ENCODE measurements at places on chromosomes 5 and 9.

DNA sequence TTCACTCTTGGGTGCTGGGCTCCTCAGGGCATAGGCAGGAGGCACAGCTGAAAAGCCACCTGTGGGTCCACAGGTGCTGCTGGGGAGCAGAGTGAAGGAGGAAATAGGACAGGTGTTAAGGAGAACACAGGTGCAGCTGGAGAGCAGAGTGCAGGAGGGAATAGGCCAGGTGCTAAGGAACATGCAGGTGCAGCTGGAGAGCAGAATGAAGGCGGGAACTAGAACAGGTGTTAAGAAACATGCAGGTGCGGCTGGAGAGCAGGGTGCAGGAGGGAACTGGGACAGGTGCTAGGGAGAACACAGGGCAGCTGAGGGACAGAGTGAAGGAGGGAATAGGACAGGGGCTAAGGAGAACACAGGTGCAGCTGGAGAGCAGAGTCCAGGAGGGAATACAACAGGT is 43.8 kb upstream of the PLEKHG4B start:
- DNase-seq = no peak

- DNase-seq = no peak
Observed at GRCh38 chr9:33851301-33851700, 34.3 kb downstream of the UBE2R2 start.

DNA sequence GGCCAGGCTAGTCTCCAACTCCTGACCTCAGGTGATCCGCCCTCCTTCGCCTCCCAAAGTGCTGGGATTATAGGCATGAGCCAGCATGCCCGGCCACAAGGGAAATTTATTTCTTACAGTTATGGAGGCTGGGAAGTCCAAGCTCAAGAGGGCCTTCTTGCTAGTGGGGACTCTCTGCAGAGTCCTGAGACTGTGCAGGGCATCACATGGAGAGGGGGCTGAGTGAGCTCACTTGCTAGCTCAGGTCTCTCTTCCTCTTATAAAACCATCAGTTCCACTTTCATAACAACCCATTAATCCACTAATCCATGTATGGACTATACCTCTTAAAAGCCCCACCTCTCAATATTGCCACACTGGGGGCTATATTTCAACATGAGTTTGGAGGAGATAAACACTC is 5.1 kb upstream of the SPIN1 start:
- no peak for DNase-seq

DNA sequence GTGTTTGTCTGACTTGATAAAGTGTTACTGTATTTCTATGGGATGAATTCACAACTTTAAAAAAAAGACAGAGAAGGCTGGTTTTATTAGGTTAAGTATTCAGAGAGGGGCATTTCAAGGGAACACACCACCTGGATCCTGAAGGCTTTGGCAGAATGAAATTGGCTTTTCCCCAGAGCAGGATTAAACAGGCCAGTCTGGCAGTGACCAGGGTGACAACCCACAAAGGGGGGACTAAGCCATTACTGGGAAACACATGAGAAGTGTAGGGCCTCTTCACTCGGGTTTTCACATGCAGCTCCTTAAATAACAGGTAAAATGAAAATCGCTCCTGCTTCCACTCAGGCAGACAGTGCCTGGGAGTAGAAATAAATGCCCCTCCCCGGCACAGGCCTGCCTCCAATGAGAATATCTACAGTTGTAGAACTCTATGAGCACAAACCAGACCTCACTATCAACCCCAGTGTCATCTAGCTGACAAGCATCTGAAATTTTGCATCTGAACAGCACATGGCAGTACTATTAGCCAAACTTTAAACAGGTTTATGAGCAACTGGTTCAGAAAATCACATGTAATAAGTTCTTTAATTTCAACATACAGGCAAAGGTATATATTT is 85.8 kb downstream of the LHFPL2 start:
- no peak for DNase-seq

GRCh38 chr5:172632346-172633092 is 8.5 kb upstream of the NEURL1B start:
- DNase-seq = no peak

- no peak for DNase-seq
Observed at GRCh38 chr5:131279204-131279603, 15.4 kb downstream of the CDC42SE2 start.

DNA sequence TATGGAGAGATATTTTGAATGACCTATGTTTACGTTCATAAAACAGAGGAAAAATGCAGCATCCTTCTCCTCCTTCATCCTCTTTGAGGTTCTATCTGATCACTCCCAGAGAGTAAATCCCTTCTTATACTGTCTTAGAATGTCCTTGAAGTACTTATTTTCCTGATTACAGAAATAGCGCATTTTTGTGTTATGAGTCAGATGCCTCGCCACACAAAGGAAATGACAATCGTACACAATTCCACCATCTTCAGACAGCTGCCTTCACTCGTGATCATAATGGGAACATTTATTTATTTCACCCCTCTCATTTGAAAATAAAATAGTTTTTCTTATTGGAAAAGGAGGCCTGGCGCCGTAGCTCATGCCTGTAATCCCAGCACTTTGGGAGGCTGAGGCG is 2.4 kb upstream of the GLT6D1 start:
- no peak for DNase-seq
